ENCODE measurements at places on chromosomes 2 and 18.
A peak's percentile ranks its signal among the peaks of the same experiment; 100 is the strongest.

- DNase-seq, result peak; percentile 59
These were observed 425.1 kb upstream of the RAB6C start for GRCh38 chr2:129554373-129554772.

- no peak for DNase-seq
These were observed 8.4 kb upstream of the MAL start for GRCh38 chr2:95017071-95017501.

DNA sequence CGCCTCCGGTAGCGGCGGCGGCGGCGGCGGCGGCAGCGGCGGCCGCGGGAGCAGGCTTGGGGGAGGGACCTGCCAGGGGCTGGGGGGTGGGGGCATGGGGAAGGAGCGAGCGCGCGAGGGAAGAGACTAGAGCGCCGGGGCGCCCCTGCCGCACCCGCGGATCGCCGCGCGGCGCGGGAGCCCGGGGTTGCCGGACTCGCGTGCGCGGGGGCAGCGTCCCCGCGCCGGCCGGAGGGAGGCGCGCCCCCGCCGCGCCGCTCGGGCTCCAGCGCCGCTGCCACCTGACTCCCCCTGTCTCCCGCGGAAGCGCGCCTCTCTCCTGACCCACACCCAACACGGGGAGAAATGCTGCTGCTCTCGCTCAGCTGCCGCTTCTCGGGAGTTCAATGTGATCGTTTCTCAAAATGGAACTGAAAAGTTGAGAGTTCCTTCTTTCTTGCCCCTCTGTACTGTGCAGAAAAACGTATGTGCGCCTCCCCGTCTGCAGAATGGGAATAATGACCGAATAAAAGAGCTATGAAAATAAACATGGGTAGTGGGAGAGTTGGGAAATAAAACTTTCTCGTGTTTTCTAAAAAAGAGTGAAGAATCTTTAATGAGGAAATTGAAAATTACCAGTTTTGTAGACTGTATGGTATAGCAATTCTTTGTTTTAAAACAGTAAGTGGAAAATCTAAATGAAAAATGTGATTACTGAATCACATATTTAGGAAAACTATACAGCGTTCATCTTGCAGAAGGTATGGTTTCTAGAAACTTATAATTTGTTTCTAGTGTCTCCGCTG is 455 bp upstream of the TLK1 start:
- DNase-seq, result peak; percentile 77

DNA sequence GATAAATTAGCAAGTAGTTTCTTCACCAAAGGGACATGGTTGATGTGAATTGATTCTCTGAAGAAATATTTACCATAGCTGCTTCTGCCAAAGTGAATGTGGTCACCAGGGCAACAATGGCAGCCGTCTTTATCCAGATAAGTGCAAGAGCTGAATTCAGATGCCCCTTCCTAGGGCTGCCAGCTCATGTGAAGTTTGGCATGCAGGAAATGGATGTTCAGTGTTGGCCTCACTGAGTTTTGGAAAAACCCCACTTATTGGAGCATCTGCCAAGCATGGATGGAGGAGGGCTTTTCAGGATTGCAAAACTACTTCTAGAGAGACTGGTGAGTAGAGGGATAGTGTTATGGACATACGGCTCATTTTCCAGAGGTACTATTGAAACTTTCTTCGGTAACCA is 80.8 kb downstream of the FMNL2 start:
- no peak for DNase-seq

DNA sequence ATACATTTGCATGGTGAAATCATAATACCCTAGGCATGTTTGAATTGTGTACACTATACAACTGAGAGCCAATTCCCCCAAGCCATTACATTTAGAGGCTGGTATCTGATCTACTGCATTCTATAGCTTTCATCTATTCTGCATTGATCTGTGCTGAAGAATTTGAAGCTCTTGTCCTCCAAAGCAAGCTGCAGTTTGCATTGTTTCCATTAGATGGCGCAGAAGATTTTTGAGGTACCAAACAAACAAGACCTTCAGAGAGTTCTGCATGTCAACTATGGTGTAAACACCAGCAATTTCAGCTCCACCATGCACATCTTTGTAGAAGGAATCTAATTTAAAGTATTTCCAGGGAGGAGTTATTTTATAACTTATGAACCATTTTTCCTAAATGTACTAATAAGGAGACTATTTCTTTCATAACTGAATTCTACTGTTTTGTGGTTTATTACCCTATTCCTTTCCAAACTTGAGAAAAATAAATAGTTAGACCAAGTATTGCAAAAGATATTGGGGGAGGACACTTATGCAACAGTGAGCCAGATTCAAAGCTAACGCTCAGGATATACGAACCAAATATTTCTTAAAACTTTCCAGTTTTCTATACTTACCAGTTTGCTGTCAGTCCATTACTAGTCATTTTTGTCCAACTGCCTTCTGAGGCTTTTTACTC is 761.8 kb upstream of the ACVR2A start:
- DNase-seq, result peak; percentile 89

DNA sequence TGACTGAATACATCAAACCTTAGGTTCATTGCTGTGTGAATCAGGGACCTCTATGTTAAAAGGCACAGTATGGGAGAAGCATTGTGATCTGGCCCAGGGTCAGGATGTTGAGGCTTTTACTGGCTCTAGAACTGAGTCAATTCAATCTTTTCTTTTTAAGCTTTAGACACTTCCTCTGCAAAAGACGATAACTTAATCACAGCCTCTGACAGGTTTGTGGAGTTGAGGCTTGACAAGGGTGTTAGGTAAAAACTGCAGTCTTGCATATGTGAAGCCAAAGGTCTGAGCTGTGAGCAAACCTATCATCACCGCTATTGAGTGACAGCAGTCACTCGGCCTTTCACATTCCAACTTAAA is 17.3 kb upstream of the ARHGAP25 start:
- no peak for DNase-seq

- no peak for DNase-seq
These were observed 21.7 kb upstream of the ABCA12 start for GRCh38 chr2:215160081-215160480.

DNA sequence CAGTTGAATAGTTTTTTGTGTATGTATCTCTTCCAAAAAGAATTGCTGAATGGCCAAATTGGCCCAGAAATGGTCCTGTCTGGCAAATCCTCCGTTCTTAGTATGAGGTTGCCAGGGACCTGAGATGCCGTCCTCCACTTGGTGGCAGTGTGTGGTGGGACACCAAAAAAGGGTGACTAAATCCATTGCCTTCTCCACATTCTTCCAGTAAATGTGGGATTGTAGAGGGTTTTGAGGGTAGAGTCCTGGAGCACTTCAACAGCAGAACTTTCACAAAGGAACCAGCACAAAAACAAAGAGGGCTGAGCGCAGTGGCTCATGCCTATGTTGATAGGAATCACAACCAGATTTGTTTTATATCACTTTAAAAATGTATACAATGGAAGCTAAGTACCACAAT is 199.9 kb downstream of the BCL2 start:
- DNase-seq, result peak; percentile 66

- DNase-seq, result no peak
These were observed 106.9 kb upstream of the ITGB6 start for GRCh38 chr2:160306985-160307384.

GRCh38 chr2:224982910-224983711 is 59.2 kb downstream of the DOCK10 start:
- DNase-seq, result peak; percentile 5

GRCh38 chr2:104249629-104250028 is 604.3 kb upstream of the POU3F3 start:
- DNase-seq, result no peak

GRCh38 chr2:133045787-133046186 is 375.8 kb upstream of the LYPD1 start:
- DNase-seq, result no peak

DNA sequence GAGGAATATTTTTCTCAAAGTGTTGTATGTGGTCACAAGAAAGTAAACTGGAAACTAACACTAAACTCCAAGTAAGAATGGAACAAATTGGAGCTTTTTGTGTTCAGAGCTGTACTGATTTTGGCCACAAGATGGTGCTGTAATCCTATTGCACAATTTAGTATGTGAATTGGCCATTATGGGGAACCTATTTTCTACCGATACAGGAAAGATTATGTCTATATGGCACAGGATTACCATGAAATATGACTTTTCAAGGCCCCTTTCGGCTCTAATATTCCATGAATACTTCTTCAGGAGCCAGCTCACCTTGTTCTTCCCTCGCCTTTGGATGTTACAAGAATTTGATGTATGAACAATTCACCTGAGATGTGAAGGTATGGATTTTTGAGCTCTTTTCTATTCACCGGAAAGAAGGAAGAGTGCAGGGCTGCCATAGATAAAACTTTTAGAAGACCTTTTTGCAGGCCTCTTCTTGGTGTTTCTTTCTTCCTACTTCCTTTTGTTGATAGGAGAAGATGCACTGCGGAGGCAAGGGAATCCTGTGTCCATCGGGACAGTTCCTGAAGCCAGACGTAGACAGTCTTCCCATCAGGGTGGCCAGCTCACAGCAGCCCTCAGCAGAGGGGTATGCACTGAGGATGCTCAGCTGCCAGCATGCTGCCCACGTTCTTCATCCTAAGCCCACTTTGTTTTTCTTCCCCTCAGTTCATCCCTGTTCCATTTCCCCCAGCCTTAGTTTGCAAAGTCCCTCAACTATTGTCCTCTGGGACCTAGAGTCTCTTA is 13.3 kb downstream of the MRPL44 start:
- peak; percentile 79 for DNase-seq

GRCh38 chr2:55160422-55160821 is 71.7 kb downstream of the CLHC1 start:
- no peak for DNase-seq

DNA sequence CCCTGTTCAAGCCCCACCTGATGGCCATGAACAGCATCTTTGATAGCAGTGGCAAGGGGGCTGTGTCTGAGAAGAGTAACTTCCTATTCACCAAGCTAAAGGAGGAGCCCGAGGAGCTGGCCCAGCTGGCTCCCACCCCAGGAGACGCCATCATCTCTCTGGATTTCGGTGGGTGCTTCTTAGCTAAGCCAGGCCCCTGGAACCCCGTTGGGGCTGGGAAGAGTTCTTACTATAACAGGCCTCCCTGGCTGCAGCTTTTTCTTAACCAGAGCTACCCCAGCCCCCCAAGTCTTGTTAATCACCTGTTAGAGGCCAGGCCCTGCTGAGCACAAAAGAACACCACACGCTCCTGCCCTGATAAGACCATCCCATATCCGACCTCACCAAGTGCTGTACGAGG is 79.4 kb downstream of the EPAS1 start:
- DNase-seq, result no peak

DNA sequence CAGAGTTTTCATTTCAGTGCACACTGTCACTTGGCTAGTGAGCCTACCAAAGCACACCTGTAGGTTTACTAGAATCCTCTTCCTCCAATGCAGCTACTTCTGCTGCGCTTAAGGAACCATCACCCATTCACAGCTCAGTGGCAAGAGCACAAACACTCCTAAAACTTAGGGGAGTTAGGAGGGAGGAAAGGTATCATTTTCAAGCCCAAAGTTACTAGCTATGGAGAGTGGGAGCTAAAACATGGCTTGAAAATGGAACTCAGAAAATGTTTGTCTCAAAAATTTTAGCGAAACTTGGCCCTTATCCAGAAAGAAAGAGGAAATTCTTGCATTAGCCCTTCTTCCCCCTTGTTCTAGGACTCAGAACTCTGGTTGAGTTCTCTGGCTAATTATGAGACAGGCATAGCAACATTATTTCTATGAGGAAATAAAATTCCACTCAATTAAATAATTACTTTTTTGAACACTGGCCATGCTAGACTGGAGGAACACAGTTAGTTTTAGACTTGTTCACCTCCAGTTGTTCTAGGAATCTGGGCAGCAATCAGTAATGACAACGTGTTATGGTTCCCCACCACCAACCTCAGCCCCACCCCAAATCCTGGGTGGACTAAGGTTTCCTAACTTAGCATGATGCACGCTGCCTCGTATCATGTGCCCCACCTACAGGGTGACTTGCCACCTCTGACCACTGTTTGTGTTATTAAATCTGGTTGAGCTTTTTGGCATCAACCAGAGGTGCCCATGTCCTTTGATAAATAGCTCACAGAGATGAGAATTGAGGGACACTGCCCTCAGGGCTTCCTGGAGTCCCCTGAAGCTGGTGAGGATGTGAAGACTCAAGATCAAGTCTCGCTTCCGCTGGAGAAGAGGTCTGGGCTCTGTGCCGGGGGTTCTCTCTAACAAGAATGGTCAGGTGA is 32.8 kb downstream of the LPIN2 start:
- DNase-seq, result no peak

- no peak for DNase-seq
These were observed 210.6 kb downstream of the TFCP2L1 start for GRCh38 chr2:121074293-121074932.

- DNase-seq, result no peak
These were observed 864 bp downstream of the GMPPA start for GRCh38 chr2:219499555-219499954.

- DNase-seq, result no peak
These were observed 293.0 kb downstream of the KCNS3 start for GRCh38 chr2:18171191-18172139.

GRCh38 chr18:44850001-44850400 is 169.3 kb downstream of the SETBP1 start:
- DNase-seq, result no peak

- no peak for DNase-seq
These were observed 16.7 kb upstream of the TXNDC2 start for GRCh38 chr18:9868857-9869714.

DNA sequence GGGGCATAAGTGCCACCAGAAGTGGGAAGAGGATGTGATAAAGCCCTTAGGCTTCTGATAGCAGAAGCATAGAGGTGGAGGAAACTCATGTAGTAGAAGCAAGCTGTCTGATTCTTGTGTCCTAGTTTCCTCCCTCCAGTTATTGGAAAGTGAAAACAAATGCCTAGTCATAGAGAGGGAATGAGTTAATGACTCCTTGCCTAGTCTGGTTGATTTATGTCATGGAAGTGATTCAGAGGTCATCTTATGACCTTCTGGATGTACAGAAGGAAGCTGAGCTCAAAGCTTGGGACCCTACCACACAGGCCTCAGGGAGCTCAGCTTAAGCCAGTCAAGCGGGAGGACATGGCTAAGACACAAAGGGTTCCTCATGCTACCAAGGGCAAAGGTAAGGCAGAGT is 232.2 kb downstream of the THSD7B start:
- no peak for DNase-seq

GRCh38 chr2:221833966-221834365 is 261.9 kb upstream of the EPHA4 start:
- DNase-seq, result peak; percentile 28

- no peak for DNase-seq
These were observed 71.0 kb upstream of the SRD5A2 start for GRCh38 chr2:31651736-31652135.

DNA sequence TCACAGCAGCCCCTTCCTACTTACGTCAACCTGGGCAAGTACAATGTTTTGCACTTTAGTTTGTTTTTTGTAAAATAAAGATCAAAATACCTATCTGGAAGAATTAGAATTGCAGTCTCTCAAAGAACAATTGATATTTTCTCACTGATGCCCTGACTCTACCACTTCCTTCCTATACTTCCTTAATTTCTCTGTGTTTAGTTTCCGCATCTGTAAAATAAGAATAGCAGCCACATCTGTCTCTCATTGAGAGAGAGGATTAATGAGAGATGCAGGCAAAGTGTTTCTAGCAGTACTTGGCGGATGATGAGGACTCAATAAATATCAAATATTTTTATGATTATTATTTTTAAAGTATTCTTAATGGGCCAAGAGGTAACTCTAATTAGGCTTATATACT is 122.6 kb upstream of the PIEZO2 start:
- DNase-seq, result no peak

GRCh38 chr2:120866483-120867140 is 130.9 kb downstream of the GLI2 start:
- no peak for DNase-seq

GRCh38 chr2:26615860-26616705 is 25.1 kb downstream of the CIB4 start:
- no peak for DNase-seq
